ENCODE measurements at places on chromosomes 7 and 10.

GRCh38 chr7:132601783-132602182 is 25.5 kb upstream of the PLXNA4 start:
- no peak for DNase-seq

DNA sequence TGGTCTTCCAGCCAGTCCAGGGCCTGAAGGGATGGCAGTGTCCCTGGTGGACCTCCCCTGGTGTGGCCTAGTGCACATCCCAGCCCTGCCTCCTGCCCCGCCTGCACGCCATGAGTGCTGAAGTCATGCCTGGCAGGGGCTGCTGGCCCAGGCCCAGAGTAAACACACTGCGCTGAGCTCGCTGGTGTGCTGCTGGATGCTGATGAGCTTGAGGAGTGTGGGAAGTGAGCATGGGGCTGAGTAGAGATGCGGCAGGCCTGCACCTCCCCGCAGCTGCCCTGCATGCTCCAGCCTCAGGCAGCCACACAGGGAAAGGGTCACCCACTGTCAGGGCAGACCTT is 43.2 kb downstream of the HTRA1 start:
- DNase-seq: no peak

- DNase-seq: no peak
Measured at GRCh38 chr7:77441046-77441445, 24.9 kb upstream of the GSAP start.

- DNase-seq: no peak
Measured at GRCh38 chr7:467393-467828, 52.2 kb downstream of the PDGFA start.

GRCh38 chr7:100547872-100548271 is 8.9 kb downstream of the AGFG2 start:
- DNase-seq: no peak

- DNase-seq: no peak
Measured at GRCh38 chr7:122942765-122943164, 52.7 kb downstream of the TAS2R16 start.

DNA sequence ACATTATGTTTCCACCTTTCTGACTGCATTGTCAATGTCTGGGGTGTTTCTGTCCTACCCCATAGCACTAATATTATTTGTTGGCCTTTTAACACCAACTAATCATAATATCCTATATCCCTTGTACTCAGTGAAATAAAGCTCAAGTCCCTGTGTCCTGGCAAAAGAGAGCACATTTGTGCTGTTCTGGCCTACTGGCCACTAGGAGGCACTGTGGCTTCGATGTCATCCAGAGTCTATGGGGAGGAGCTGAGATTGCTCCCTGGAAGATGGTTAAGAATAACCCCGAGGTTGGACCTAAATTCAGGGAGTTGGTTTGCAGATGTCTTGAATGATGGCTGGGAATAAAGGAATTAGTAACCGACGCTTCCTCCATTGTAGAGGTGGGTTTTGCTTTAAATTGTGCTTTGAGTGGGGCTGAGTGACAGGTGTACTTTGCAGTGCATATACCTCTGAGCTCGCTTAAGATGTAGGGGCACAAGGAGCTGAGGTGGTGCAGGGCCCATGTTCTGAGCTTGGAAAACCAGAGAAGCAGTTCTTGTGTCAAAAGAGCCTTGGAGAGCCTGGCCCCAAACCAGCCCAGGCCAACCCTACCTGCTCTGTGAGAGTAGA is 191.2 kb upstream of the PRSS1 start:
- DNase-seq: peak; percentile 63

GRCh38 chr7:108351729-108352131 is 104.5 kb downstream of the NRCAM start:
- DNase-seq: no peak

DNA sequence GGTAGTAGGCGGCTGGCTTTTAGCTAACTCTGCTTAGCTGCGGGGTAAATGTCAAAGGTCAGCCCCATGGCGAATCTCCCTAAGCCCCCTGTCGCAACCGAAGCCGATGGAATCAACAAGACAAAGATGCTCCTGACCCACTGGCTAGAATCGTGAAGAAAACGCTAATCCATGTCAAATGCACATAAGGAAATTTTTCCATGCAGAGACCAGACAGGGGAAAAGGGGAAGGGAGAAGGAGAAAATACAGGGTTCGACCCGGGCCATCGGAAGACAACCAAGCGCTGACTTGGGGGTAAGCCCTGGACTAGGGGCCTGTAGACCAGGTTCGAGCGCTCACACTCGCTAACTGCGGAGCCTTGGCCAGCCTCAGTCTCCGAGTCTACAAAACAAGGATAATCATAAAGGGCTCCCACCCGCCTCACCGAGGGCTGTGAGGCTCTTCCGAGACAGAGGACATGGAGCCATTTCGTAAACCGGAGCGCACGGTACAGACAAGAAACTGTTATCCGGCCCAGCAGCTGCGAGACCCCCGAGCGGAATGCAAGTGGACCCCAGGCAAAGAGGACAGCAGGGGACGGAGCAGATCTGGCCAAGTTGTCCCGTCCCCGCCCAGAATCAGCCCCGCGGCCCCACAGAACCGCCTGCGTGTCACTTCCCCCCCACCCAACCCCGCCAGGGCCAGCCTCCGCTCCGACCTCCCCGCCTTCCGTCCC is 507 bp downstream of the SAR1A start:
- DNase-seq: no peak

DNA sequence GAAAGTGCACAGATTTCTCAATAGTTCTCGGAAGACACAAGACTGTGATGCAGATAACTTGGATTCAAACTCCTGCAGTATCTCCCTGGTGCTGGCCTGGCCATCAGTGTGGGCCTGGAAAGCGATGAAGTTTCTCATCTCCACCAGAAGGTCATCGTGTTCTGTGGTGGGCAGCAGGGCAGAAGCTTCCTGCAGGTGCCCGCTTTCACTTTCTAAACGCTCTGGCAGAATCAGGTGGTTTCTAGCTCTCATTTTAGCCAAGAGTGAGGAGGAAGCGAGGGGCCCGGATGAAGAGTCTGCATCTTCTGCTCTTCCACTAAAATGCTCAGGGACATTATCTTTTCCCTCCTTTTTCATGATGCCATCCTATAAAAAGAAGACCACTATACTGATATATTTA is 63.0 kb upstream of the DRGX start:
- no peak for DNase-seq

GRCh38 chr10:48477616-48478015 is 127.3 kb downstream of the ARHGAP22 start:
- no peak for DNase-seq

- DNase-seq: no peak
Measured at GRCh38 chr7:140915935-140916555, 8.7 kb downstream of the BRAF start.

DNA sequence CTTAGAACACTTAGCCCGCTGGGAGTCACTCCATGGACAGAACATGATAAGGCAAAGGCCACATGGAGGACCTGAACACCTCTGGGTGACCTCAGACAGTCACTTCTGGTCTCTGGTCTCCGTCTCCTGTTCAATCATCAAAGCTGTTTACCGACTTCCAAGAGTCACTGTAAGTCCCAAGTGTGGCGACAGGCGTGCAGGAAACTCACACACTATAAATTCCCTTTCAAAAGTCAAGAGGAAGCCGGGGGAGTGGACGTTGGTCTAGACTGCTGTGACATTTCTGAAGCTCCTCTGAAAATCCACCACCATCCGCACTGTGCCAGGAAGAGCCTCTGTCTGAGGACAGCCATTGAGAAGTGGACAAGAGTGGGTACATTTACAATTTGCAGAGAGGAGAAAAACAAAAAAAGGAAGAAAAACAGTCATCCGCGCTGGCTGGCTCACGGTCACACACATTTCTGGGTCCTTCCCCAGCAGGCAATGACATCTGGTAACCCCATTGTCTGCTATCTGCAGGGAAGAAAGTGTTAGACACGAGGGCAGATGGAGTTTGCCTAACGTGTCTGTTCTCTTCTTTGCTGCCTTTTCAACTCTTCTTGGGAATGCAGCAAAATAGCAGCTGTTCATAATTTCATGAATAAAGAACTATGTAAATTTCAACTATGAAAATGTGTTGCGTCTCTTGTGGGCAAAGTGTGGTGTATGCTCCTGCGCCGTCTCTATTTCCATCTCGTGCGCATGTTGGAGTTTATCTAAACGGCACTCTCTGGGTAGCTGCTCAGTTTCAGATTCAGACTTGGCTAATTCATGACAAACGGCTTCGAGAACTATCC is 32.9 kb upstream of the CUX1 start:
- no peak for DNase-seq

- DNase-seq: no peak
Measured at GRCh38 chr10:86226781-86227201, 139.8 kb downstream of the GRID1 start.

- no peak for DNase-seq
Measured at GRCh38 chr7:111844904-111845671, 282.8 kb upstream of the IMMP2L start.

GRCh38 chr10:50396491-50397311 is 145.4 kb upstream of the ASAH2 start:
- peak; percentile 44 for DNase-seq

GRCh38 chr10:111989136-111989911 is 194.2 kb downstream of the GPAM start:
- no peak for DNase-seq

GRCh38 chr10:113856563-113856962 is 2.1 kb downstream of the NHLRC2 start:
- no peak for DNase-seq

DNA sequence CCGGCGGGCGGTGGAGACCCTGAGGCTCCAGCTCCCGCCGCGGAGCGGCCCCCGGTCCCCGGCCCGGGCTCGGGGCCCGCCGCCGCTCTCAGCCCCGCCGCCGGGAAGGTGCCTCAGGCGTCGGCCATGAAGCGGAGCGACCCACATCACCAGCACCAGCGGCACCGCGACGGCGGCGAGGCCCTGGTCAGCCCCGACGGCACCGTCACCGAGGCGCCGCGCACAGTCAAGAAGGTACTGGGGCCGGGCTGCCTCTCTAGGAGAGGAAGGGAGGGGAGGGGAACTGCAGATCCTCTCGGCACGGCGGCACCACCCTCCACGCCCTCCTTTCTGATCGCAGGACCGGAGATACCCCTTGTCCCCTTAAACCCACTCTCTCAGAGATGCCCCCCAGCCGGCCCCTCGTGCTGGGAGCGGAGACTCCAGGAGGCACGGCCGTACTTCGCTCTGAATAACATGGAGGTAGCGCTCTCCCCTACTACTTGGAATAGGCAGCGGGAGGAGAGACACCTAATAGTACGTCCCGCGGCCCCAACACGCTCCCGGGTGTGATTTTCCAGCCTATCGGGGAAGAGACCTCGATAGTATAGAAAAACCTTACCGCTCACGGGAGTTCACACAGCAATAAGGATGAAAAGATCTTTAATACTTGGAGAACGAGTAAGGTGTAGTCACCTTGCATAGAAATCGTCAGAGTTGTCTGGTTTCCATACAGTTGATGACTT is 538 bp downstream of the AHCYL2 start:
- DNase-seq: peak; percentile 68

DNA sequence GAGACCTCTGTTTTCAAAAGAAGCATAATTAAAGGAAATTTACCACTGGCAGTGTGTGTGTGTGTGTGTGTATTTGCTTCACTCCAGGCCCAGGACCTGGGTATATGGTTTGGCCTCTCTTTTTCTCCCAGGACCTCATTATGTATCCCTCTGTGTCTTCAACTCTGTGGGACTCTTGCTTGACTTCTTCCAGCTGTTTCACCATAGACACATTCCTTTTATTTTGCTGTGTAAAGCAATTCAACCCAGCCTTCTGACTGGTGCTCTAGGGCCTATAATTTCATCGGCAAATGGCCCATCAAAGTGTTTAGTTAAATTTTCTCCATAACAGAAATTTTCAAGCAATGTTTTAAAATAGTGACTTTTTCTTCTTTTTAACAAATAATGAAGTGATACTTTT is 954.3 kb downstream of the CNTNAP2 start:
- DNase-seq: no peak

- no peak for DNase-seq
Measured at GRCh38 chr7:698515-699475, 27.7 kb upstream of the DNAAF5 start.

GRCh38 chr7:141251180-141251579 is 177.3 kb downstream of the TMEM178B start:
- no peak for DNase-seq

DNA sequence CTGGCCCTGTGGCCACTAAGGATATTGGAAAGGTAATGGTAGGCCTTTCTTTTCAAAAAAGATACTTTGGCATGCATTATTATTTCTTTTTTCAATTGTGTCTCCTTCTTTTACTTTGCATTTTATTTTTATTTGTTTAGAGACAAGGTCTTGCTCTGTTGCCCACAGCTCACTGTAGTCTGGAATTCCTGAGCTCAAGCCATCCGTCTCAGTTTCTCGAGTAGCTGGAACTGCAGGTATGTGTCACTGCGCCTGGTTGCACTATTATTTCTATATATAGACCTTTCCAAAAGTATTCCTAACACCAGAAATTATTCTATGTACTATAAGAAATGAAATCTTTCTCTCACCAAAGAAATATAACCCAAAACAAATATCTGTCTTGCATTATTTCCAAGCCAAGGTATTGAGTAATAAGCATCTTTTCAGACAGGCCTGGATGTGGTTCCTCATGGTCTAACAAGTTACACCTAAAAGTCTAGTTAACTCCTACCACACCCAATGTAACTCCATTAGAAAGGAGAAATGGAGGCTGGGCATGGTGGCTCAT is 500.8 kb upstream of the ANKRD30A start:
- no peak for DNase-seq

- peak; percentile 59 for DNase-seq
Measured at GRCh38 chr7:30594048-30594539, 584 bp upstream of the GARS1 start.

DNA sequence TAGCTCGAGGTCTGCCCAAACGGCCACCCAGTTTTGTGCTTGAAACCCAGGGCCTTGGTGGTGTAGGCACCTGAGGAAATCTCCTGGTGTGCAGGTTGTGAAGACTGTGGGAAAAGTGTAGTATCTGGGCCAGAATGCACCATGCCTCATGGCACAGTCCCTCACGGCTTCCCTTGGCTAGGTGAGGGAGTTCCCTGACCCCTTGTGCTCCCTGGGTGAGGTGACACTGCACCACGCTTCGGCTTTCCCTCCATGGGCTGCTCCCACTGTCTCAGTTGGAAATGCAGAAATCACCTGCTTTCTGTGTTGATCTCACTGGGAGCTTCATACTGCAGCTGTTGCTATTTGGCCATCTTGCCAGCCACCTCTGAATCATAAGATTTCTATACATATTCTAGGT is 62.4 kb upstream of the CDK6 start:
- DNase-seq: no peak

- no peak for DNase-seq
Measured at GRCh38 chr7:81600608-81601007, 169.2 kb downstream of the HGF start.

DNA sequence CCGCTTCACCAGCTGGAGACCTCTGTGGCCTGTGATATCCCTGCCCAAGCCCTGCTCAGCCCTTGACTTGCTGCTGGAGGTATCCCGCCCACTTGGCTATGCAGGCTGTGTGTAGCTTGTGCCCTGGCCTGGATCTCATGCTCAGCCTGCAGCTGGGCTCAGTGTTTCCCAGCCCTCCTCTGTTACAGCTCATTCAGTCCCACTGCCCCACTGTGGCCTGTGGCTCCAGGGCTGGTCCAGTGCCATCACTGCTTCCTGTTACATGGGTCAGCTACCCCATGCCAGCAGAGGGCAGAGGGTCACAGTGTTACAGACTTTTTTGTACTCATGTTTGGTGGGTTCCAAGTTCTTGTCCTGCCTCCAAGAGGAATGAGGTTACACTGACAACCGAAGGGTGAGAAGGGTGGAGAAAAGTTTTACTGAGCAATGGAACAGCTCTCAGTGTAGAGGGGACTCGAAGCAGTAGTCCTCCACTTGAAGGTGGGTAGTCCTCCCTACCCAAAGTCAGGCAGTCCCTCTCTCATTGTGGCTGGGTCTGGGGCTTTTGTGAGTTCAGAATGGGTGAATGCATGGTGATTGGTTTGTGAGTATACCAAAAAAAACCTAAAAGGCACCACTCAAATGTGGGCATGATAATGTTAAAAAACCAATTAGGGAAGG is 100.4 kb downstream of the ANKRD7 start:
- no peak for DNase-seq

- no peak for DNase-seq
Measured at GRCh38 chr7:120421151-120421651, 148.2 kb downstream of the KCND2 start.
